ENCODE measurements at places on chromosomes 6 and 20.

DNA sequence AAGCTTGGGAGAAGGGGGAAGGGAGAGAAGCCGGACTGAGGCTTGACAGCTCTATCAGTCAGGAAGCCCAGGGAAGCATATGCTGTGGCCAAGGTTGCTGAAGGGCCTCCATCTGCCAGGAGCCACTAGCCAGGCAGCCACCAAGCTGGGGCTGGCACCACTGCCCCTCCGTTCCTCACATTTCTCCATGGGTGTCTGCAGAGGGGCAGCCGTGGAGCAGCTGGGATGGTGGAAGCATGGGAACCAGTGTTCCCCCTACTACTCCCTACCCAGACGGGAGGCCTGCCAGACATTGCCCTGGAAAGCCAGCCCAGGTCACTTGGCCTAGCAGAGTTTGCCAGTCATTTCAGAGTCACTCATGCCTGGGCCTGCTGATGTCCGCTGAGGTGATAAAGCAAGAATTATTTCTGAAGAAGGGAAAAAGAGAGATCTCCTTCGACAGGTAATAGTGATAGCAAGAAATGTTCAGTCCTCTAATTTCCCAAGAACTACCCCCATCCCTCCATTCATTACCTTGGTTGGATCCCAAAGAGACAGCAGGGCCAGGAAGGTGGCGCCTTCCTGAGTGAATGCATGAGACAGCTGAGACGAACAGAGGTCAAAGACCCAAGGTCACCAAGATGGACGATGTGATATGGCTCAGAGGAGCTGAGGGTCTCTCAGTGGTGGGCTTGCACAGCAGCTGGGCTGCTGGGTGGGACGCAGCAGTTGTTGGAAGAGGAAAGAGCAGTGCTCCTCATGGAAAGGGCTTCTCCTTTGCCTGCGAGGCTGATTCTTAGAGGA, 21.9 kb downstream of the SNPH start:
- no peak for DNase-seq

GRCh38 chr6:105880030-105880492, 206.1 kb upstream of the PRDM1 start:
- peak; percentile 80 for DNase-seq

GRCh38 chr20:4830259-4830658, 108.5 kb downstream of the PRND start:
- DNase-seq, result no peak

DNA sequence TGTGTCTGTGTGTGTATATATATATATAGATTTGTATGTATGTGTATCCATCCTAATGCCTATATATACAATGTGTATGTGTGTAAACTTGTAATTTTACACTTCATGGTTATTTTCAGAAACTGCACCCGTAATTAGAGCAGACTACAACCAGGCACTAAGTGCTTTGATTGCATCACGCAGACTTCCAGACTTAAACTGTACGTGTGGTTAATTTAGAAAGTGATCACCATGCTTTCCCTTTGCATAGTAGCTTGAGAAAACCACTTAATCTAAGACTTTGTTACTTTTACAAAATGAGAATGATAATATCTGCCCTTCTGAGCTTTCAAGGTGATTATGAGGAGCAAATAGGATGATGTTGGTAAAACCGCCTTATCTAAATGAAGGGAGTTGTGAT, 50.1 kb upstream of the E2F3 start:
- no peak for DNase-seq

GRCh38 chr20:24909086-24909780, 39.8 kb upstream of the CST7 start:
- no peak for DNase-seq

DNA sequence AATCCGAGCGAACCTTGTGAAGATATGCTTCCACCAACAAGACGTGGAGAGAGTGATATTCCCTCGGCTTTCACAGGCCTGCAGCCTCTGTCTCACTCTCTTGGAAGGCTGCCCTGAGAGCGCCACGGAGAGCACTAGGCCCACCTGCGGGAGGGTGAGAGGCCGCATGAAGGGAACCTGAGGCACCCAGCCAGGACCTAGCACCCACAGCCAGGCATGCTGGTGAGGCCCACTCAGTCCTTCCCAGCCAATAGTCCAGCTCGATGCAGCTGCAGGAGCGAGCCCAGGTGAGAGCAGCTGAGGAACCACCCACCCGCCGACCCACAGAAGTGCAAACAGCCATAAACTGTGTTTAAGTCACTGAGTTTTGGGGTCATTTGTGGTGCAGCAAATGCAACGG, 227.2 kb downstream of the QKI start:
- no peak for DNase-seq

DNA sequence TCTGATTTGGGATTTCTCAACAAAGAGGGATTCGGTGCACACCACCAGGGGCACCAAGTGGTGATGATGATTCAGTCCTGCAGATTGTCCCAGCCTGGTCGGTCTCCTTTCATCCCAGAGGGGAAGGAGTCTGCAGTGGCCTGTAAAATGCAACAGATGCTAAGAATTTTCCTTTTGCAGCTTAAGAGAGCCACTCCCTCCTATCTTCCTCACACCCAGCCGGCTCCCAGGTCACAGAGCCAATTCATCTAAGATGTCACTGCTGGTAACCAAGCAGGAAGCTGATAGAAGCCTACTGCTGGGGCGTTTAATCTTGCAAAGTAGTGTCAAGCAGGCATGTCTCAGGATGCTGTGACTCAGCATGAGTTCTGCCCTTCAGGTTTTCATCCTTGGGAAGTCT, 203.8 kb upstream of the LRFN2 start:
- DNase-seq, result no peak

DNA sequence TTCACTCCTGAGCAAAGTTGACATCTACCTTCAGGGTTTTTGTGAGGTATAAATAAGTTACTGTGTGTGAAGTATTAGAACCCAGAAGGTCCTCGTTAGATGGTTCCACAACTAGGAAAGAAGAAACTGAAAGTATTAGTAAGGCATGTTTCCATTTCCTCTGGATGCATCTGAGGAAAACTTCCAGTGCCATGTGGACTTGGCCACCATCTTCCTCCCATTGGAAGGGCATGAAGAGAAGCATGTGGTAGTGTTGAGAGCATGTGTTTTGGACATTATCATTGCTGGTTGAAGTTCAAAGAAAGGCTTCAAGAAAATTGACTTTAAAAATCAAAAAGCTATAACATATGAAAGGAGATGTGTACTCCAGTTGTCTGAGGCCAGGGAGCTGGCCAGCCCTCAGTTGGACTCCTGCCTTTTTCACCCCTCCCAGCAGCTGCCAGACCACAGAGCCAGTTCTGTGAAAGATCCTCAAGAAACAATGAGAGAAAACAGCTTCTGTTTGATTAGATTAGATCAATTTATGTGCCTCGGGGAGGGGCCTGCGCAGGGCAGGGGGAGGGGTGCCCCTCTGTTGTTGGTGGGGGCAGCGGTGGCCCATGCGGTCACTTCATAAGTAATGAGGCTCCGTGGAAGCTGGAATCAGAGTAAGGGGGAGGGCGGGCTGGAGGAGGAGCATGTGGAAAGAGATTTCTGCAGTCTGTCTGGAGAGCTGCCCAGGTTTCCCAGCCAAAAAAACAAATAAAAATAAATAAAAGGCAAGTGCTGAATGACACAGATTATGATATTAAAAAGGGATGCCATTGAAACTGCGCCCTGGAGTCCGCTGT, 154.0 kb downstream of the JARID2 start:
- DNase-seq, result no peak

DNA sequence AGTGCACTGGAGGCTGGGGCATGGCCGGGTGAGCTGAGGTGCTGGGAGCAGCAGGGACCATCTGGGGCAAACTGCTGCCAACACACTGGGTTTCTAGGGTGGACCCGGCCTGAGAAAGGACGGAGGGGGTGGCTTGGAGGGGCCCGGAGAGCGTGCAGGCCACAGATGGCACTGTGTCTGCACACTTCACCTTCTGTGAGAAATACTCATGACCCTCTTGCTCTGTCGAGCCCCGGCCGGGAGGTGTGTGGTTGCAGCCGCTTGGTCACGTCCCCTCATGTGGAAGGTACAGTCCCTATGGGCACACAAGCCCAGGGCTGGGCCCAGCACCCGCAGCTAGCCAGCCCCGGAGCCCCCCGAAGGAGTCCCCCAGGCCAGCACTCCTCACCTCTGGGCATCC, 59.7 kb downstream of the RBM38 start:
- DNase-seq, result no peak

DNA sequence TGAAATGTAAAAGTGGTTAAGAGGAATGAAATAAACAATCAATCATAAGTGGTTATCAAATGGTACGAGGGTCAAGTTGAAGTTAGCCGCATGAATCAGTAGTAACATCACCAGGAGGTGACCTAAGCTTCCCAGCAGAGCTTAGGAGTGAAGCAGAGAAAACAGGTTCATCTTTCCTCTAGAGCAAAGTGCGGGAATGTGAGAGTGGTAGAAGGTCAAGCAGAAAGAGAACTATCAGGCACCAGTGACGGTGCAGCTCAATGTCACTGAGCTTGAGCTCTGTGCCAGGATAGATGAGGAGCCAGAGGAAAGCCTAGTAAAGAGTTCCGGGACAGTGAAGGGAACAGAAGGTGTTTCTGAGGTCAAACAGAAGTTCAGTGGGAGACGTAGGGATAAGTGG, 20.8 kb upstream of the TNFAIP3 start:
- no peak for DNase-seq

GRCh38 chr6:156778454-156779205, 1.5 kb downstream of the ARID1B start:
- DNase-seq, result peak; percentile 52

DNA sequence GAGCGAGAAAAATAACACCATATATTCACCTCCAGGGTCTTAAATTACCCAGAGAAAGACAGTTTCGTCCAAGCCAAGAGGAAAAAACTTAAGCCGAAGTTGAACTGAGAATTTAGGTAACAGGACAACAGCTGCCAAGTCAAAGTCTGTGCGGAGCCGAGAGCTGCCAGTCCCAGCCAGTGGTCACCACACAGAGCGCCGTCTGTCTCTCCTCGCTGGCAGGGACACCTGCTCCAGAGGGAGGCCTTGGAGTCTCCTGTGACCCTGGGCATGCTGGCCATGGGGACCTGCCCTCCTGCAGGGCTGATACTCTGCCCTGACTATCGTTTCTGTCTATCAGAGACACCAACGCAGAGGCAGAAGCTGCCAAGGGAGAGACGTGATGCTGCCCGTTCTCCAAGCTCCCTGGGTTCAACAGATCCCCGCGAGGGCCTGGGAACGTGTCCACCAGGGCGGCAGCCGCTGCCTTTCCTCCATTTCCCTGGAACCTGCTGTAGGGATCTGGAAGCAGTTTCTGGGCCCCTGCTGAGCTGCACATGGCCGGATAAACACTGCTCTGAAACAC, 341.3 kb downstream of the SMOC2 start:
- no peak for DNase-seq

DNA sequence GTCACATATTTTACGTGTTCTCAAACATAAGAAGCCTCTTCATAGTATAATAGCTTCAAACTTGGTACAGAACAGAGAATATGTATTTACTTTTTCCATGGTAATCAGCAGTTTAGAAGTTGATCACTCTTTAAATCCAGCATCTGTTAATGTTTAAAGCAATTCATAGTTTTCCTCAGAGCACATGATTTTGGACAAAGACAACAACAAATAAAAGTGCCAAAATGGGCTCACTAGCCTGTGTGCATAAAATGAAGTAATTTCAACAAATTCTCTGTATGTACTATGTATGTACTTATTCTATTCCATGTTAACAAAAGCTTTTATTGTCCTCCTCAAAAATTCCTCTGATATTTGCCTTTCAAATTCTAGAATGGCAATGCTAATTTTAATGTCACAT, 38.1 kb upstream of the UST start:
- no peak for DNase-seq

DNA sequence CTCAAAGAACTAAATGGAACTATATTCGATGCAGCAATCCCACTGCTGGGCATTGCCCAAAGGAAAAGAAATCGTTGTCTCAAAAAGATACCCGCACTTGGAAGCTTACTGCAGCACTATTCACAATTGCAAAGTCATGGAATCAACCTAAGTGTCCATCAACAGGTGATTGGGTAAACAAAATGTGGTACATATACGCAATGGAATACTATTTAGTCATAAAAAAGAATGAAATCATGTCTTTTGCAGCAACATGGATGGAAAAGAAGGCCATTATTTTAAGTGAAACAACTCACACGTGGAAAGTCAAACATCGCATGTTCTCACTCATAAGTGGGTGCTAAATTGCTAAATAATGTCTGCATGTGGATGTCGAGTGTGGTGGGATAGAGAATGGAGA, 70.9 kb upstream of the MPC1 start:
- DNase-seq, result no peak

- no peak for DNase-seq
Measured at GRCh38 chr20:35248641-35249475, 22.4 kb downstream of the MMP24 start.

- DNase-seq, result no peak
Measured at GRCh38 chr6:34366639-34366921, 25.9 kb downstream of the NUDT3 start.

DNA sequence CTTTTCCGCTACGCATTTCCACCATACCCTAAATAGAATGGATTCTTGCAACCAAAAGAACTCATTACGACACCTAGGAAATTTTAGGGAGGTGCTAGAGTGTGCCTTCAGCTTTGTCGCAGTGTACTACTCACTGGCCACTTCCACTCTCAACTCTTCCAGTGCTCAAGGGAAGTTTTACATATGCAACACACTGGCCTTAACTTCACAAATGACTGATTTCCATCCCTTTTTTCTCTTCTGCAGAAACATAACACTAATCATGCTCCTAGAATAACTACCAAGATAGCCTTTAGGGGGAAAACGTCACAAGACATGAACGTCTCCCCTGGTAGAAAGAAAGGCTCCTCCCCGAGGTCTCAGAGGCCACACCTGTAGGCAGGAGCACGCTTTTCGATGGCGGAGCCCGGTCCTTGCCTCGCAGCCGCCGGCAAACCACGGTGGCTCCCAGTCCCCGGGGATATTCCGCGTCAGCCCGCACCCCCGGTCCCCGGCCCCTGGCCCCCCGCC, 584 bp downstream of the LYRM4 start:
- DNase-seq, result peak; percentile 94

DNA sequence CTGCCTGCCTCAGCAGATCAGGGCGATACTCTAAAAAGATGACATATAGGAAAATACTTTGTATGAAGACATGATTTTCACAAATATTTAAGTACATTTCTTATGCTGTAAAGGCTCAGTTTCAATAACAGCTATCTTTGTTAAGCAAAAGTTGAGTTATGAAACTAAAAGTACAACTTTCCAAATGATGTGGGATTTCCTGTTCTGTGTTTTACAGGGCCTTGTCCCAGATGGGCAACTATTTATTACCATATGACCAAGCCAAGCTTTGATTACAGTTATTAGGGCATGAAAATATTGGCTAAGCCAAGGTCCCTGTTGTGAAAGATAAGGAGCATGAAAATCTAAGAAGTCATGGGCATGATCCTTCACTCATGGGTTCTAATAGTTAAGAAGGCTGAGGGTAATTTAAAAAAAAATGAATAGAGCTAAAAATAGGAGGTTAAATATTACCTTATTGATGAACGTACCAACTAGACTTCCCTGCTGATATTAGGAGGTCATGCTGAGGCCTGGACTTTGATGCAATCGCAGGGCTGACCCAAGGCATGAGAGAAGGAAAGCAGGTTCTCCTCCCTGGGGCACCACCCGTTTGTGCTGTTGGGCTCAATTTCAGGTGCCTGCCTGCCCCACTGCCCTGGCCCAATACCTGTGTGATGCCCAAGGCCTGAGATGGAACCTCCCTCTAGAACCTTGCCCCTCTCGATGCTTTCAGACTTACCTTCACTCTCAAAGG, 294.4 kb upstream of the PRDM1 start:
- peak; percentile 20 for DNase-seq

Data from RPMI8226 (cell line).